Stimulated activated CD4-positive, alpha-beta T cell treated with anti-CD3 and anti-CD28 coated beads, Interleukin-1b, Interleukin-23, amount 100 ng/mL, for 24 hours (primary cell): ENCODE measurements at places on chromosomes 7 and 10.

DNA sequence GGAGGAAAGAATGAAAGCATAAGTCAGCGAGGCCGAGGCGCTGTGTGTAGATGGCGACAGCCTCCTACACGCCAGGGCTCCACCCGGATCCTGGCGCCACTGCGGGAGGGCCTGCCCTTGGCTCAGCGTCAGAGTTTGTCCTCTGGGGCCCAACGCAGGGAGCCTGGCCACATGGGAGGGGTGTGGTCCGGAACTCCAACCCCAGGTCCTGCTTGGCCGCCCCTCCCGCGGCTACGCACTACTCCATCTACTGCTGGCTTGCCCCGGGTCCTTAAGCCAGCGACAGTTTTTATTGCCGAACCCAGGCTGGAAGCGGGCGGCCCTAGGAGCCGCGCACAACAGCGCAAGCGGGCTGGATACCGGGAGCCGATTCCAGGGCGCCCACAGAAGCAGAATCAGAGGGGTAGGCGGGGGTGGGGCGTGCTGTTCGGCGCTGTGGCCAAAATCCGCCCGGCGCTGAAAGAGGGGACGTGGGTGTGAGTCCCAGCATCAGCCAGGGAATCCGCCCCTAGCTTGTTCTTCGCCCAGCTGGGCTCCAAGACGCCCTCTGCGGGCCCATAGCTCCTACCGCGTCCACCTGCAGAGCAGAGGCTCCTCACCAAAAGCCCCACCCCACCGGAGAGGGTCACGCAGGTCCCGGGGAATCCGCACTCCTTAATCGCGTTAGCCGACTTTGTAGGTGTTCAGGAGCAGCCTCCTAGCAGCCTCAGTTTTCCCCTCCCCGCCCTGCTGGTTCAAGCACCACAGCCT is 4.5 kb downstream of the KAZALD1 start:
- DNase-seq = no peak

DNA sequence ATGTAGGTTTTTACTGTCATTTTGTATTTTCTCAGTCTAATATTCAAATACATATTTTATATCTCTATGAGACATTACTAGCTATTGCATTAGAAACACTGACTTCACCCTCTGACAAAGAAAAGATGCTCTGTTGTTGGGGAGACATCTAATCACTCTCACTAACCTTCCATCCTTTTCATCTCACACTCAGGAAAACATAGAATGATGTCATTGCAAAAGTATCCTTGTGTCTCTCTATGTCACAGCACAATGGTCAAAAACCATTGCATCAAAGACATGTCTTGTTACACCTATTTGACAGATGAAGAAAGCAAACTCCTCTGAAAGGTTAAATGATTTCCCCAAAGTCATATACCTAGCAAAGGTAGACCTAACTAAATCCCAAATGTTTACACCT is 231.3 kb upstream of the PTN start:
- DNase-seq = no peak

- DNase-seq = no peak
Observed at GRCh38 chr7:158617737-158618128, 30.1 kb upstream of the PTPRN2 start.

DNA sequence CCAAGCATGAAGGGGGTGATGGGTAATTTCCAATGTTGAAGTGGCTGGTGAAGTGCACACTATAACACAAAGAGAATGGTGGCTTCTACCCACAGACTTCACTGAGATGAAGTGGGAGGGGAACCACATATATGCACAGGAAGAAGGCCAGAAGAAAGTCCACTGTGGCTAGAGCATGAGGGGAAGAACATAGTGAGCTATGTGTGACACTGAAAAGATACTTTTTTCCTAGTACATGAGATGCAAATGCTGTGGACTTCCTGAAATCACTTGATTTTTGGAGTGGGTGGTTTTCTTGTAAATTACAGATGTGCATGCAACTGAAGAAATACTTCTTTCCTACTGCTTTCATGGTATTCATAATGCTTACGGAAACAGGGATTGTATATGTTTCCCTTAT is 115.6 kb upstream of the PHYHIPL start:
- DNase-seq = no peak

- DNase-seq = no peak
Observed at GRCh38 chr10:80458638-80459037, 4.5 kb downstream of the TSPAN14 start.

- DNase-seq = no peak
Observed at GRCh38 chr10:24277771-24278170, 68.8 kb downstream of the KIAA1217 start.

DNA sequence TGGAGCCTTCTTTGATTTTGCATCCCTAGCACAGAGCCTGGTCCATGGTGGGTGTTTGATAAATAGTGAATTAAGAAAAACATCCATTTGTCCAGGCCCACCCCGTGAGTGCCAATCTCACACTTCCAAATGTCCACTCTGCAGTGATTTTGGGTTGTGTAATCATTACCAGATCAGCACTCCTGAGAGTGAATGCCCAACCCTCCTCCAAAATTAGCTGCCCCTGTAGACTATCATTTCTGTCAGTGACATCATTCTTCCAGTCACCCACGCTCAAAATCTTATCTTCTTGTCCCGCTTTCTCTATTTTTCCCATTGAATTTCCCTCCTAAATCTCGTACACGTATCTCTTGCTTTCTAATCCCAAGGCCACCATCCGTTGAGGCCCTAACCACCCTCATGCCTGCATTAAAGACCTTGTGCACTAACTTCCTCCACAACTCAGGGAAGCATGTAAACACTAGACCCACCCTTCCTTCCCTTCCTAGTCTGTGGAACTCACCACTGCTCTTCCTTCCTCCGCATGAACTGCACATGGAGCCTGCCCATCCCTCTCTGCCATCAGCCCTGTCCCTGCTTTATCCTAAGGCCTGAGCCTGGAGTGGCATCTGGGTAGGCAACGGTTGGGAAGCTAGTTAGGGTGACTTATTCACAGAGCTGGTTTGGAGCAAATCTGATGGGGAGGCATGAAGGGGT is 32.8 kb downstream of the PIK3AP1 start:
- DNase-seq = no peak

- DNase-seq = no peak
Observed at GRCh38 chr7:99404235-99404976, 4.0 kb downstream of the PDAP1 start.

- DNase-seq = no peak
Observed at GRCh38 chr7:64602086-64602485, 39.2 kb upstream of the ZNF680 start.

DNA sequence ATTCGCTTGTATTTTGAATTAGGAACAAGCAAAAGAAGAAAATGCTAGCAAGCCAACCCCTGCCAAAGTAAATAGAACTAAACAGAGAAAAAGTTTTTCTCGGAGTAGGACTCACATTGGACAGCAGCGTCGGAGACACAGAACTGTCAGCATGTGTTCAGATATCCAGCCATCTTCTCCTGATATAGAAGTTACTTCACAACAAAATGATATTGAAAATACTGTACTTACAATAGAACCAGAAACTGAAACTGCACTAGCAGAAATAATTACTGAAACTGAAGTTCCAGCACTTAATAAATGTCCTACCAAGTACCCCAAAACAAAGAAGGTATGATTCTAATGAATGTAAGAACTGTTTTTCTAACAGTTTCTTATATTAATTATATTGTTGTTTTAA is 87.9 kb downstream of the KMT2E start:
- no peak for DNase-seq

DNA sequence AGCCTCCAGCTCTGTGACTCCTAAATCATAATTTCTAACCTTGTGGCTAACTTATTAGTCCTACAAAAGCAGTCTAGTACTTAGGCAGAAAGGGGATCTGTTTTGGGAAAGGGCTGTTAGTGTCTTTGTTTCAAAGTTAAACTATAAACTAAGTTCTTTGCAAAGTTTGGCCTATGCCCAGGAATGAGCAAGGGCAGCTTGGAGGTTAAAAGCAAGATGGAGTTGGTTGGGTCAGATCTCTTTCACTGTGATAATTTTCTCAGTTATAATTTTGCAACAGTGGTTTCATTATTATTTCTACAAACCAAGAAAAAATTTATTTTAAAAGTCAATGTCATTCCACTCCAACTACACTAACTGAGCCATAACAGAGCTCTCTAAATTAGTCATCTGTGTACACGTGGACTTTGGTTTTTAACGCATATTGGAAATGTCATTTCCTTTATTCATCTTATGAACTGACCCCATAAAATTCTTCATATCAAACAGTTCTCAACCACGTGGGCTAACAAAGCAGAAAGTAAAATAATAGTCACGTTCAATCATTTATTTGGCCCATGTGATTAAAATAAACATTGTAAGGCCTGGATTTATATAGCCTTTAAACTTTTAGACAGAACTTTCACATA is 143.2 kb upstream of the C7orf33 start:
- no peak for DNase-seq

GRCh38 chr10:125886914-125887512 is 5.9 kb upstream of the DHX32 start:
- DNase-seq = no peak

- no peak for DNase-seq
Observed at GRCh38 chr7:80601999-80602398, 36.4 kb upstream of the CD36 start.

- no peak for DNase-seq
Observed at GRCh38 chr10:34721208-34721840, 93.8 kb downstream of the PARD3 start.
